Inflammatory macrophage (primary cell): ENCODE measurements at places on chromosomes 13 and 19.

- DNase-seq = no peak
These were observed 37.3 kb downstream of the ITGBL1 start for GRCh38 chr13:101489643-101490405.

GRCh38 chr19:34171877-34172660, at the start of gene LSM14A:
Gene LSM14A, plus strand, starts transcription at chr19:34172504. Its CDS starts 139 bp downstream, at chr19:34172643.
- DNase-seq = peak; percentile 94

DNA sequence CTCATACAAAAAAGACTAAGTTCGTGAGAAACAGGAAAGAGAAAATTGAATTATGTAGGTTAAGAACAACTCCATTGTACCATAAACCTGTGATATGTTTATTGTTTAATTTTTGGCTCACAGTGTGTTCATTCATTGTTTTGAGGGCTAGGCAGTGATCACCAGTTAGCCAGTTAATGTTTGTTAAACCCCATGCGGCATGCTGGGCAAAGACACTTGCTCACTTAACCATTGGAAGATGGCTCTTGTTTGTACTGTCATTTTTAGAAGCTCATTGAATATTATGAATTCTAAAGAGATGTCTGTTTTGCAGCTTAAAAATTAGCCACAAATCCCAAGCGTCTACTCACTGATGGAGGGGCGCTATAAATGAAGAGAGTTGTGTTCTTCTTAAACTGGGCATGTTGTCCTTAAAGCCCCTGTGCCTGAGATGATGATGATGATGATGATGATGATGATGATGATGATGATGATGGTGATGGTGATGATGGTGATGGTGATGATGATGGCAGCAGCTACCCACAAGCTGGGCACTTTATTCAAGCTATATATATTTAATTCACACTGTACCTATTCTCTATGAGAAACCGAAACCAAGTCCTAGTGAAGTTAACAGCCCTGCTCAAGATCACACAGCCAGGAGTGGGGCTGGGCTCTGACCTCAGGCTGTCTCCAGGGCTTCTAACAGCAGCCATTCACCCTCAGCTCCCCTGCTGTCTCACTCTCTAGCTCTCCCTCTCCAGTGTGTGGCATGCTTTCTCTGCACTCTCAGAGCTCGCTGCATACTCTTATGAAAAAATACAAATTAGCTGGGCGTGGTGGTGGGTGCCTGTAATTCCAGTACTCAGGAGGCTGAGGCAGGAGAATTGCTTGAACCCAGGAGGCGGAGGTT, 169.1 kb downstream of the SHISA2 start:
- DNase-seq = no peak

GRCh38 chr19:3375221-3376090, 9.1 kb downstream of the NFIC start:
- DNase-seq = no peak

- DNase-seq = peak; percentile 42
These were observed 1.0 kb downstream of the FNDC3A start for GRCh38 chr13:48976576-48977285.

- DNase-seq = peak; percentile 71
These were observed 30.0 kb downstream of the ZNF787 start for GRCh38 chr19:56091066-56091490.

DNA sequence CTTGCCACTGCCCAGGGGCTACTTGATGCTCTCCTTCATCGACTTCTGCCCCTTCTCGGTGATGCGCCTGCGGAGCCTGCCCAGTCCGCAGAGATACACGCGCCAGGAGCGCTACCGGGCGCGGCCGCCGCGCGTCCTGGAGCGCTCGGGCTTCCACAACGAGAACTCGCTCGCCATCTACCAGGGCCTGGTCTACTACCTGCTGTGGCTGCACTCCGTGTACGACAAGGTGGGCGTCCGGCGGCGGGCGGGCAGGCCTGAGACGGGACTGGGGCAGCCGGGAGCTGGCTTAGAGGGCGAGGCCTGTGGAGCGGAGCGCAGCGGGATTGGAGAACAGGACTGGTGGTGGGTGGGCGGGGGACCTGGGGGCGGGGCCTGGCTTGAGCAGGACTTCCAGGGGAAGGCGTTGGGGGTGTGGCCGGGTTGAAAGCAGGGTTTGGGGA, 12.7 kb upstream of the PSMD8 start:
- DNase-seq = peak; percentile 85

GRCh38 chr19:46718157-46718933, 1.4 kb upstream of the PRKD2 start:
- DNase-seq = peak; percentile 54

GRCh38 chr13:52428295-52428694, 22.1 kb downstream of the VPS36 start:
- DNase-seq = no peak

DNA sequence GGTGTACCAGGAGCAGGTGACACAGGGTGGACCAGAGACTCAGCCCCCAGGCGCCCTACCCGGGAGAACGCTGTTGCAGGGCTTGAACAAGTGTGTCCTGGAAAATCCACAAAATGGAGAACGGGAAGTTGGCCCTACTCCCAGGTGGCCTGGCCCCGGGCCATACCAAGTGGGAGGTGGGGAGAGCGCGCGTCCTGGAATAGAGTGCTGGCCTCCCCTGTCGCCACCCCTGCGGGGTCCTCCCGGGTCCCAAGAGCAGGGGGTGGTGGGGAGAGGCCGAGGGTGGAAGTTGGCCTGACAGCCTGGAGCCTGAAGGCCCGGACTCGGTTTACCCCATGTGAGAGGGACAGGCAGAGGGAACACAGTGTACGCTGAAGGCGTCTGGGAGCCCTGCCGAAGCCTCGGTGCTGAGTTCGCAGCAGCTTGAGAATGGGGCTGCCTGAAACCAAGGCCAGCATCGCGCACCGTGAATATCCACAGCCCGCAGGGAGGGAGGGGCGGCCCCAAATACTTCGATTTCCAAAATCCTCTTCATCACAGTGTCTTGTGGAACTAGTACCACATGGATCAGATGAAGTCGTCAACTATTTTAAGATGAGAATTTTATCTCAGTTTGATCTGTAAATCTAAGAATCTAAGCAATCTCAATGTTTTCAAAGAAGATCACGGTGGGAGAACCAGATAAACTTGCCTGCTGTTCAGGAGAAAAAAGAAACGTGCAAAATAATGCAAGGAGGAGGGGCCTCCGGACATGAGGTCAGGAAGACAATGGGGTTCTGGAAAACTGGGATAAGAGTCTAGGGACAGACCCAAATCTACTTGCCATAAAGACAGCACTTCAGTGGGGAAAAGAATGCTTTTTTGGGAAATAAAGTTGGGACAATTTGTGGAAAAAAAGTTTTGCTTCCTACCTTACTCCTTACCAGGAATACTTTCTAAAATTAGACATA, 10.4 kb upstream of the KLF16 start:
- DNase-seq = no peak

- DNase-seq = no peak
These were observed 9.9 kb upstream of the SPART start for GRCh38 chr13:36356058-36356457.

DNA sequence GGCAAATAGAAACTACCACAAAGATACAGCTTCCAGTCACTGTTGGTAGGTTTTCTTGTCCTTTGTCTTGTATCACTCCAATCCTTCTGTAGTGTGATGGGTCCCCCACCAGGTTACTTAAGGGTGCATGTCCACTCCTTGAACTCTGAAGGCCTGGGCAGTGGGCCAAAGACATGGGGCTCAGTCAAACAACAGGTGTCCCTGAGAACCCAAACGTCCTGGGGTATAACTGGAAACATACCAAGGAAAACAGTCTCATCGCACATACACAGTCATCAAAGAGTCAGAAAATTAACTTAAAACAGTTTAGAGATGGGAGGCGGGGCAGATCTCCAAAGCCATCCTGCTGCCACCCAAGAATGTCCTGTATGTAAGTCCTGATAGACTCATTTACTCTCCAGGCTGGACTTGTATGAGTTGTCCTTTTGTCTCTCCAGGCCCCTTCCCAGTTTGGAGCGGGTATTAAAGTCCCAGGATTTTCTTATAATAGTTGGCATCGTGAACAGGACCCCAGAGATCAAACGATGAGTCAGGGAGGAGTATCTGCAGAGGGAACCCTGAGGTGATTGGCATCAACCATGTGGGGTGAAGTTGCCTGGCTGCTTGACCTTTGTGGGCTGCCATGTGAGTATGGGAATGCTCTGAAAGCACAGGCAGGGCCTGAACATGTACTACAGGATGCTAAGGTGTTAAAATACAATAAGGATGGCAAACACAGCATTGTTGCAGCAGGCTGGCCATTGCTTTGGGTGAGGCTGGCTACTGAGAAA, 613.2 kb upstream of the KLF12 start:
- no peak for DNase-seq

GRCh38 chr19:41795031-41795461, 1.3 kb upstream of the CEACAM3 start:
- peak; percentile 77 for DNase-seq

- DNase-seq = no peak
These were observed 9.9 kb downstream of the COL4A1 start for GRCh38 chr13:110297011-110297410.

- no peak for DNase-seq
These were observed 1067.7 kb downstream of the PCDH9 start for GRCh38 chr13:66162470-66162869.

DNA sequence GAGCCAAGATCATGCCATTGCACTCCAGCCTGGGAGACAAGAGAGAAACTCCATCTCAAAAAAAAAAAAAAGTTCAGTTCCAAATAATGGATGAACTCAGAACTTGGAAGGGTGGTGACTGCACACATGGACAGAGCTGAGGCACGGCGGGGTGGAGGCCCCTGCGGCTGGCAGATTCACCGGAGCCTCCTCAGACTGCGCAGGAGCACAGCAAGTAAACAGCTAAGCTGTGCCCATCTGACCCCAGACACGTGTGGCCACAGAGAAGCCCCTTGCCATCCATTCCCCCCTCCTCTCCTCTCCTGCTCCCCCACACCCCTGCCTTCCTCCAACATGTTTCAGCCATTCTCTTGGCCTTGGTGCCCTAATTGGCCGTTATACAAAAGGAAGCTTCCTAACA, 15.6 kb upstream of the PROZ start:
- no peak for DNase-seq

DNA sequence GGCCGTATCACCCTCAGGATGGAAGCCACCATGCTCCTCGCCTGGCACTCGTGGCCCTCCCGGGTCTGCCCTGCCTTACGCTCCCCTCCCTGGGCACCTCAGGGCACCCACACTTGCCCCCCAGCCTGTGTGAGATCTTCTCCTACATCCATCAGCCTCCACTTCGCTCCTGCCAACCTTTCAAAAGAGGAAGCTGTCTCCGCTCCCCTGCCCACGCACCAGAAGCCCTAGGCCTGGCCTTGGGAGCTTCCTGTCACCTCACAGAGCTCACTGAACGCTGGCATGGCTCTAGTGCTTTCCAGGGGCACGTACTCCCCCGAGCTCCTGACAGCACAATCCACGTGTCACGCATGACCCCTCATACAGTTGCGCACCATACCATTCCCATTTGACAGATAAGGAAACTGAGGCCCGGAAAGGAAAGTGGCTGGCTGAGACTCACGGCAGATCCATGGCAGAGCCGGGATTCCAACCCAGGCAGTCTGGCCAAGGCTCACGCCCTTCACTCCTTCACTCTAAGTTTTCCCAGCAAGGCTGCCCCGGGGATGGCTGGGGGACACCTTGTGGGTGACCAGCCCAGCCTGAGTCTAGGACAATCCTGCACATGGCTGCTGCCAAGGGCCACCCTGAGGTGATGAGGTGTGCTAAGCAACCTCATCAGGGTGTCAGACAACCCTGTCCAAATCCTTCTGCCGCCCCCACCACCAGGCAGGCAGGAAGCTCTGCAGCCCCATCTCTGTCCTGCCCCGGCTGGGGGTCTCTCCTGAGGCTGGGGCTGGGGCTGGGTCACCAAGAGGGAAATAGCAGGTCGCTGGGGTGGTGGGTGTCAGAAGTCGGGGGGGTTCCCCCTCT, 19.3 kb downstream of the PPP1R12C start:
- DNase-seq = peak; percentile 88

DNA sequence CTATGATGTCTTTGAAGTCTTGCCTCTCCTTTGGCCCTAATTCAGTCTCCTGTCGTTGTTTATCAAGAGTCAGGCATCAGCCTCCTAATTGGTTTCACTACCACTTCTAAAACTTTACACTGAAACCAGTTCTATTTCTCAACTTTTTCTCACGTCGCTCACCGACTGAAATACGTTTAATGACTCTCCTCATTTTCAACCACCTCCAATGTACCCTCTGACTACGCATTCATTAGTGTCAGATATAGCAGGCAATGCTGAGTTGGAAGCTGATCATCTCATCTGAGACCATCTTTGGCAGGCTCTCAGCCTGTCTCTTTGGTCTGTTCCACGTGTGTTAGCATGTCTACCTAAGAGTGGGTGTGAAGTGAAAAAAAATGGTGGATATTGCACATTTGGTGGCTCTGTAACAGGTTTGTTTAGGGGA, 128.1 kb downstream of the KL start:
- DNase-seq = no peak

DNA sequence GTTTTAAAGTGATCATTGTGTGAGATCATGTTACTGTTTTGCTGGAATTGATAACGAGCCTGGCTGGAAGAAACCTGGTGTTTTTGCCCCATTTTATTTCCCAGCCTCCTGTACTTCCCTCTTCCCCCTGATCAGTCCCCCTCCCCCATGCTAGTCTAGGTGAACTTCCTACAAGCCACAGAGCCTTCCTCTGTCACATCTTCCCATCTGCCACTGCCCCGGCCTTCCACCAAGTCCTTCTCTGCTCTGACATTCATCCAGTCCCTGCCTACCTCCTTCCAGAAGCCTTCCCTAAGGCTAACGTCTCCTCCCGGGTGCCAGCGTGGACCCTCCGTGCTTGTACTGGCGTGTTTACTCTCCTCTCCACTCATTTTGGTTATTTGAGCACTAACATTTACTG, 14.3 kb downstream of the FARP1 start:
- no peak for DNase-seq

GRCh38 chr13:108948251-108948671, 318.9 kb downstream of the MYO16 start:
- no peak for DNase-seq

- DNase-seq = no peak
These were observed 10.5 kb downstream of the C13orf46 start for GRCh38 chr13:113963376-113963775.

- DNase-seq = no peak
These were observed 248.7 kb downstream of the EFNB2 start for GRCh38 chr13:106286811-106287210.

- DNase-seq = no peak
These were observed 53.6 kb downstream of the ZAR1L start for GRCh38 chr13:32261567-32261966.

GRCh38 chr13:51495316-51495715, 42.5 kb upstream of the INTS6 start:
- no peak for DNase-seq

DNA sequence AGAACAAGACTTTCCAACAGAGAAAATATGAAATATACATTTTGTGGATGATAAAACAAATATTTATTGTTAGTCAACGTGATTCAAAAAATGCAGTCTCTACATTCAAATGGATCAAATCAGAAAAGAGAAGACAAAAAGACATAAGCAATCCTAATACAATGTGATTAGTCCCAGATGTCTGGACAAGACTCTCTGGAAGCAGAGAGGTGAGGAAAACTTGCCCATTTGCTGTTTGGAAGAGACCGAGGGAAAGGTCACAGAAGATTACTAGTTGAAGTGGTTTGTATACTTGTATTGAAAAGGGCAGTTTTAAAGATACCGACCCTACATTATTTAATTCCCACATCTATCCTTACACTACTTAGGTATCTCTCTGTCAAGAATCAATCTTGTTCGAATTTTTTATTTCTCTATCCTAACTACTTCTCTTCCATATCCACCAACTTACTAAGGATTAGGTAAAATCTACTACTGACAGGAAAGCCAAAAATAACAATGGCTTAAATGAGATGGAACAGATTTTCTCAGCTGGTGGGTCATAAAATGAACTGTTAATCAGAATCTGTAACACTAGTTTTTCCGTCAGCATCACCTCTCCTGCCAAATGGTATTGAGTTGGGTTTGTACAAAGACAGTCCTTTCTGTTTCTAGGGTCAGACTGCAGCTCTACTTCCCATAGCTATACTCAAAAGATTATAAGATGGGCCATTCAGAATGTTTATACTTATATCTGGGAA, 497.1 kb downstream of the DCT start:
- no peak for DNase-seq
